Effector memory CD8-positive, alpha-beta T cell (primary cell): ENCODE measurements at places on chromosomes 16 and 17.

GRCh38 chr16:72876221-72876620, 171.7 kb downstream of the ZFHX3 start:
- no peak for DNase-seq

- no peak for DNase-seq
These were observed 166.2 kb downstream of the SEC14L1 start for GRCh38 chr17:77306790-77307478.

- DNase-seq: no peak
These were observed 11.6 kb upstream of the CBX4 start for GRCh38 chr17:79850571-79851460.

DNA sequence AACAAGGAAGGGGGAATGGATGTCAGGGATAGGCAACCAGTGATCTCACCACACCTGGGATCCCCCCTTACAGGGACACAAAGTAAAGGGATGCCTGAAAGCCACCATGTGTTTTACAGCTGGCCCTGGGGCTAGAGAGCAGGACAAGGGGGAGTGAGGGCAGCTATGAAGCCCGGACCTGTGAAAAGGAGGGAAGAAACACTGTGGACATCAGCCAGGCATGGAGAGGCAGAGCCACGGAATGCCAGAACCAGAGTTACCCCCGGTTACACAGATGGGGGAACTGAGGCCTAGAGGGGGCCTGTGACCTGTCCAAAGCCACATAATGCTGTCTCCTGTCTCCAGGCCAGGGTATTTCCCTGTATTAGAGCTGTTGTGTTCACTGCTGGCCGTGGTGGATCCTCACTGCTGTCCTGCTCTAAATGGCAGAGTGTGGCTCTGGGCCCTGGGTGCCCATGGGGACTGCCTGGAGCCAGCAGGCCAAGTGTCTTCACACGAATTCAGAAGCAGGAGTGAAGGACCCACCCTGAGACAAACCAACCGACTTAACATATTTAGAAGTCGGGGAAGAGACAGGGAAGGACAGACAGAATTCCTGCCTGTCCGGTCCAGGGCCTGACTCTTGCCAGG, 29.7 kb upstream of the ITGA3 start:
- DNase-seq: no peak

DNA sequence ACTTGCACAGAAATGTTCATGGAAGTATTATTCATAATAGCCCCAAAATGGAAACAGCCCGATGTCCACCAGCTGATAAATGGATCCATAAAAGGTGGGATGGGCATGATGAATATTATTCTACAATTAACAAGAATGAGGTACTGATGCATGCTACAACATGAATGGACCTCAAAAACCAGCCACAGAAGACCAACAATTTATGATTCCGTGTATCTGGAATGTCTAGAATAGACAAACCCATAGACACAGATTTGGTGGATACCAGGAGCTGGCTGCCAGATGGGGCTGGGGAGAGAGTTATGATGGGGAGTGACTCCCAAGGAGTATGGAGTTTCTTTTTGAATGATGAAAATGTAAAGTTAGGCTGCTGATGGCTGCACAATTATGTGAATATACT, 10.8 kb upstream of the NAGLU start:
- no peak for DNase-seq
